ENCODE measurements at places on chromosomes 3 and 15.

GRCh38 chr3:52086461-52086860 lies 30.1 kb upstream of the DUSP7 start:
- no peak for DNase-seq

DNA sequence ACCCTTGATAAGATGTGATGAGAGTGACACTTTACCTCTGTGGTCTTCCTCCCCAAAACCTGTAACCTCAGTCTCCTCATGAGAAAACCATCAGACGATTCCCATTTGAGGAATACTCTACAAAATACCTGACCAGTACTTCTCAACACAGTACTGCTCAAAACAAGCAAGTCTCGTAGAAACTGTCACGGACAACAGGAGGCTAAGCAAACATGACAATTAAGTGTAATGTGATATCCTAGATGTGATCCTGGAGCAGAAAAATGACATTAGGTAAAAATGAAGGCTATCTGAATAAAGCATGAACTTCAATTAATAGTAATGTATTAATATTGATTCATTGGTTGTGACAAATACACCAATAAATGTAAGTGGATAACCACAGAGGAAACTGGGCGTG lies 113.6 kb downstream of the CACNA2D3 start:
- DNase-seq: no peak

DNA sequence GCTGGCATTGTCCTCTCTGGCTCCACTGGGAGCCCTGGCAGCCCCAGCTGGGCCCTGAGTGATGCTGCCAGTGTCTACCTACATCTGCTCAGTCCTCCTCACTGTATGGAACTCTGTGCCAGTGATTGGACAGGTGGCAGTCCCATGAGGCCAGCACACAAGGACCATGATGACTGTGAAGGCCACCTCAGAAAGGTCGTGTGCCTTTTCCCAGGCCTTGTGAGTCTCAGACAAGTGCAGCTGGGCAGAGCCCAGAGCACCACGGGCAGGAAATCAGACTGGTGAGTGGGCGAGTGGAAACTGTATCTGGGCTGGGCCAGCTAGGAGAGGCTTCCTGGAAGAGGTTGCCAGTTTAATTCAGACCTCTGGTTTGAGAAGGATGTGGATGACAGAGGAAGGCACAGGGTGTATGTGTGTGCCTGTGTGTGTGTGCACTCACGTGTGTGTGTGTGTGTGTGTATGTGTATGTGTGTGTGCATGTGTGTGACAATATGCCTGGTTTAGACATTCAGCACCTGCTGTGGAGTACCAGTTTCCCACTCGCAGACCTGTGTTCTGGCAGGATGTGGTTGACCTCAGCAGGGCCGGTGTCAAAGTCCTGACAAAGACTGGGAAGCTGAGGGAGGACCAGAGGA lies 7.0 kb downstream of the MAPKAPK3 start:
- no peak for DNase-seq

- DNase-seq: no peak
These were observed 236.5 kb downstream of the SQOR start for GRCh38 chr15:45871121-45871855.

DNA sequence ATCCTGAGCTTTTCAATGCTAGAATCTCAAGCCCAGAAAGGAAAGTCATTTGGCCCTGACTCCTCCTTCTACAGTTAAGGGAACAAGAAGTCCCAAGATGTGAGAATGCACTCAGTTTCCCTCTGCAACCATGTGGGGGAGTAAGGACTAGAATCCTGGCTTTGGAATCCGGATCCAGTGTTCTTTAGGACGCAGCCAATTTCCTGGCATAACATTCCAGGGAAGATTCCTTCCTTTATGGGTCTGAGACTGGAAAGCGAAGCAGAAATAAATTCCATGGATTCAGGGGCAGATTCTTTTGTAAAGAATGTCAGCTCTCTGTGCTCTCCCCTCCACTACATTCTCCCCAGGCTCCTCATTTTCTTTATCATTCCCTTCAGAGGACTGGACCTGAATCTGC lies 151.8 kb upstream of the SOX14 start:
- no peak for DNase-seq

DNA sequence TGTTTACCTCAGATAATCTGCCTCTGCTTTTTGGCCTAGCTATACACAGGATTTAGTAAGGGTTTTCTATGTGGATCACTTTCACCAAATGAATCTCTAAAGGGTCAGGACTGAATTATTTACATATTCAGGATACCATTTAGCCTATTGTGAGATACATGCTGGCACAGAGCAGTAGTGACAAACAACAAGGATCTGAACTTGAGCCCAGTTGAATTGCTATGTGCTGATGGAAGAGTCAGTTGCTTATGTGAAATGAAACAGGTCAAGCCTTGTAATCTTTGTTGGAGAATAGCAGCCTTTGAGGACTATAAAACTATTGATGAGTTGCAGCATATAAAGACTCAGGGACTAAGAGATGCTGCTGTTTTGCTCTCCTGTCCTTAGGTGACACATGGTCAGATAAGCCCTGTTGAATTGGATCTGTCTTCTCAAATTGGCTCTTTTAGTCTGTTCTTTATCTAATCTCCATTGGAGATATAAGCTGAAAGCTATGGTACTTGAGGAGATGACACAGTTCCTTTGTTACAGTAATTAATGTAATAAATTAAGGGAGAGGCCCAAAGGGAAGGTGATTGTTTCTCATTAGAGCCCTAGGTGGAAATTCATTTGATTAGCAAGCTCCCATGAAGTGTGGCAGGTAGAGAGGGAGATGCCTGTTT lies 30.4 kb downstream of the ZNF609 start:
- DNase-seq: no peak

- DNase-seq: no peak
These were observed 1.9 kb downstream of the CCDC12 start for GRCh38 chr3:46974421-46975171.

- DNase-seq: no peak
These were observed 162.6 kb downstream of the IL5RA start for GRCh38 chr3:2947536-2947935.

GRCh38 chr15:39625856-39626255 lies 45.0 kb downstream of the THBS1 start:
- no peak for DNase-seq

GRCh38 chr3:11826628-11827265 lies 19.9 kb downstream of the TAMM41 start:
- DNase-seq: no peak

GRCh38 chr3:13477943-13478342 lies 2.2 kb upstream of the HDAC11 start:
- no peak for DNase-seq
